Sciatic nerve (tissue), 2 donors: ENCODE measurements at places on chromosomes 12 and 14. TPM values are rescaled to one million over a fixed set of nuclear protein-coding genes. Genes with fewer than 3 reads are reported as not detected.

GRCh38 chr14:20667957-20668356 is 16.4 kb upstream of the RNASE4 start:
- DNase-seq = no peak

GRCh38 chr12:52692254-52692653 is 11.1 kb downstream of the KRT77 start:
- DNase-seq = no peak

GRCh38 chr14:39322807-39323206 is 89.1 kb downstream of the MIA2 start:
- DNase-seq = no peak

GRCh38 chr14:76328457-76329137 is 47.3 kb upstream of the ESRRB start:
- no peak for DNase-seq

- peak; percentile 88 for DNase-seq
Measured at GRCh38 chr14:51780006-51780692, 80.3 kb upstream of the GNG2 start.

The LRRC74A gene
- not detected for total RNA-seq

DNA sequence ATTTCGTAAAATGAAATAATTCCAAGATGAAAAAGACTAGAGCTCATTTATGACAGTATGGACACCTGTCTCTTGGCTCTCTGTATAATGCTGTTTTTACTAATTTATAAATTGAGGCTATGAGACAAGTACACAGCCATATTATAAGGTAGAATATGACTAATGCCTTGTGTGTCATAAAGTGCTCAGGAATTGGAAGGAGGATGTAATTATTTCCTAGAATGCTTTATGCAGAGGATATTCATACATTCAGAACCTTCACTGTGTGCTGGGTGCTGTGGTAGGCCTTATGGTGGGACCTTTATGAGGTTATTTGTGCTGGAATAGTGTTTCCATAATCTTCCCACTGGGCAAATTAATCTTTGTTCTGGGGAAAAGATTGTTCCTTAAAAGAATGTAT is 13.3 kb downstream of the PCNX1 start:
- no peak for DNase-seq

The RECQL gene
- total RNA-seq = 32.7 TPM

DNA sequence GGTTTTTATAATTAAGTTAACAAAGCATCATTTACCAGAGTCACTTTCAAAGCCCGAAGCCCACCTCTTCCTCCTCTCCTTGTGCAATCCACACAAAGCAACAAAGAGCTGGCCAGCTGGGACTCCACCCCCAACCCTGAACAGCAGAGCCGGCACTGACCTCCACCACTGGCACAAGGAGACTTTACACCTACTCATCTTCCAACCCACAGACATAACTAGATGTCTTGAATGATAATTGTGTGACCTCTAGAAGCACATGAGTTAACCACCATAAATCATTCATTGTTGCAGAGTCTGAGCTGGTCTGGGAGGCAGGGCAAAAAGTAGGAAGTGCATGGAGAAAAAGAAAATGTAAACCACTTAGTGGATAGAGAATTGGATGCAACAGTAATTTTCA is 72.2 kb downstream of the ST8SIA1 start:
- DNase-seq = no peak

GRCh38 chr12:110245369-110245772 is 35.7 kb upstream of the ATP2A2 start:
- no peak for DNase-seq

The MFAP5 gene
- total RNA-seq = 387 TPM

DNA sequence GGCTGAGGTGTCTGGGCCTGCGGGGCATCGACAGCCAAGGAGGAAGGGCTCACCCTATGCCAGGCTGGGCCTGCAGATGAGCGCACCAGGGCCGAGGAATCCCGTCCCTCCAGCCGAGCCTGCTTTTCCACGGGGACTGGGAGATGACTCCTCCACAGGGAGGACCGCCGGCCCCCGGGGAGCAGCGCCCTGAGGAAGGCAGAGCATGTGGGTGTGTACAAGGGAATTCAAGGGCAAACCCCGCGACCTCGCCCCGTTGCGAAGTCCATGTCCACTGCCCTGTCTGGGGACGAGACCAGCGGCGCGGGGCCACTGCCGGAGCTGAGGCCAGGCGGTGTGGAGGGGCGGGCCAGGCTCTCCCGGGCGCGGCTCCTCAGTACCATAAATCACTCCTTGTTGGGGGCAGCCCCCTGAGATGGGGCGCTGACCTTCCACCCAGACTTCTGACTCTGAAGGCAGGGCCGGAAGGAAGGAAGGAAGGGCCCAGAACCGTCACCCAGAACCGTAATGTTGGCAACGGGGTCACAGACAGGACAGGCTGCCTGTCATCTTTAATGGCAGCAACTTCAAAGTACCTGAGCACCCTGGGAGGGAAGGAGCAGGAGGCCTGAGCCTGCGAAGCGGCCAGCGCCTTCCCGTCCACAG is 52.5 kb downstream of the RNF34 start:
- no peak for DNase-seq

The RIMKLB gene
- 79.8 TPM for total RNA-seq

The SLC7A7 gene
- total RNA-seq = 9.7 TPM

DNA sequence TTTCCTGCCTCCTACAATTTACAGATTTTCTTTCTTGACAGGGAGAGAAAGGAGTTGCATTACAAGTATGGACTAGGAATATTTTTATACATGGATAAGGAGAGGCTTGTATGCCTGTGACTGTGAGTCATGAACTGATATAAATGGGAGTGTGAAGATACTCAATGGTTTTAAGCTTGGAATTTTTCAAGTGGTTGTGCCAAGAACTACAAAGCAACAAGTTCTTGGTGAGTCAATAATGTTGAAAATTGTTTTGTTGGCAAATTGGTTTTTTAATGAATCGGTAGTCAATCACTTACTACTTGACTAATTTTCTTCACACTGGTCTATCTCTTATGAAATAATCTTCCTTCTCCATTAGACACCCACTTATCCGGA is 58.9 kb upstream of the HMGA2 start:
- no peak for DNase-seq

DNA sequence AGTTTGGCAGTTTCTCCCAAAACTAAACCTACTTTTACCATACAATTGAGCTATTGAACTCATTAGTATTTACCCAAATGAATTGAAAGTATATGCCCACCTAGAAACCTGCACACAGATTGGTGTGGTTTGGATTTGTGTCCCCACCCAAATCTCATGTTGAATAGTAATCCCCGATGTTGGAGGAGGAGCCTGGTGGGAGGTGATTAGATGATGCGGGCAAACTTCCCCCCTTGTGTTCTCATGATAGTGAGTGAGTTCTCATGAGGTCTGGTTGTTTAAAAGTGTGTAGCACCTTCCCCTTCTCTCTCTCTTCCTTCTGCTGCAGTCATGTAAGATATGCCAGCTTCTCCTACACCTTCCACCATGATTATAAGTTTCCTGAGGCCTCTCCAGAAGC is 4.0 kb upstream of the KRT6C start:
- no peak for DNase-seq

DNA sequence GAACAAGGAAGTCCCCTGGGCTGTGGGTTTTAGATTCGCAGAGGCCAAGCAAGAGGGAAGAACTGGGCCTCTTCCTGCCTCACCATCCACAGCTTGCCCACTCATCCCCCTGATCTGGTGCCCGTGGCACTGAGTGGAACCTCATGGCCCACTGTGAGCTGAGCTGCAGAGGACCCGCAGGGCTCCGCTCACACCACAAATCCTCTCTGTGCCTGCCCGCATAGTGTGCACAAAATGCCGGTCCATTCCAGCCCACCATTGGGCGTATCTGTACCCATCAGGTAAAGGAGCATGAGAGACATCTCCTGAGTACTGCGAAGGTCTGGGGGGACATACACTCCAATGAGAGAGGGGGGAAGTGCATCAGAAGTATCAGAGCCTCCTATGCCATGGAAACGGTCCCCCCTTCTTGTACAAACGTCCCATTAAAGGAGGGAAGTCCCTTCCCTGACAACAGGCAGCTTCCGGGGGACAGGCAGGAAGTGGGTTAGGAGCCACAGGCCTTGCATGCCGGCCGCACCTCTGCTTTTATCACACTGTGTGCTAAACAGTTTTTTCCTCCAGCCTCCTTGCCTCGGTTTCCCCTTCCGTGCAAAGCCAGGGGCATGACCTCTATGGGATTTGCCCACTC is 309.4 kb upstream of the DIO3 start:
- no peak for DNase-seq

- DNase-seq = no peak
Measured at GRCh38 chr12:106181401-106182114, 42.8 kb upstream of the NUAK1 start.

GRCh38 chr12:70042675-70043074 is 200.6 kb upstream of the CNOT2 start:
- no peak for DNase-seq

The THAP2 gene
- 5.8 TPM for total RNA-seq

GRCh38 chr12:64598831-64599230 is 11.5 kb upstream of the RASSF3 start:
- DNase-seq = no peak

- DNase-seq = no peak
Measured at GRCh38 chr14:81093651-81094050, 127.1 kb downstream of the GTF2A1 start.

GRCh38 chr14:104087505-104087904 is 2.0 kb downstream of the ASPG start:
- DNase-seq = peak; percentile 45

The CCDC184 gene
- 6.1 TPM for total RNA-seq

- DNase-seq = no peak
Measured at GRCh38 chr14:36346052-36346451, 25.6 kb upstream of the MBIP start.

DNA sequence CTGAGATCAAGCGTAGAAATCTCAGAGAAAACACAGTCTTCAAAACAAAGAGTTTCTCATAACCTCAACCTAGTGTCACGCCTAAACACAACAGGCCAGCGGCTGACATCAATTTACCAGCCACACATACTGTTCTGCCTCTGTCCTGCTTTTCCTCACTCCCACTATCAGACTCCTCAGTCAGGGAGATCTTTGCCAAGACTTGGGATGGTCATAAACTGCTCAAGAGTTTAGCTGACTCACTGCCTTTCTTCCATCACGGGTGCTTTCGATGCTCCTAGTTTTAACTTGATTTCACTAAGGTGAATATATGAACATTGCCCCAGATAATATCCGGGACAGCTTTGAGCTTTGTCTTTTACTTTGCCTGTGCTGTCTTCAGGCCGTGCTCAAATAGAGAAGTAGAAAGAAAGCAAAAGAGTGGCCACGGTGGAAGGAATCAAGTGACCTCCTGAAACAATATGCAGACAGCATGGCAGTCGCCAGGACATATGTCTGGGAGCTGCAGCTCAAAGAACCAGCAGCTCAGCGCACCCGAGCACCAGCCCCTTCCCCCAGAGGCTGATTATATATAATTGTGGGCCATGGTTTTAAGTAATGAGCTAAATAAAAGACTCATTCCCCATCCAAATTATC is 12.1 kb downstream of the MDM1 start:
- DNase-seq = no peak

DNA sequence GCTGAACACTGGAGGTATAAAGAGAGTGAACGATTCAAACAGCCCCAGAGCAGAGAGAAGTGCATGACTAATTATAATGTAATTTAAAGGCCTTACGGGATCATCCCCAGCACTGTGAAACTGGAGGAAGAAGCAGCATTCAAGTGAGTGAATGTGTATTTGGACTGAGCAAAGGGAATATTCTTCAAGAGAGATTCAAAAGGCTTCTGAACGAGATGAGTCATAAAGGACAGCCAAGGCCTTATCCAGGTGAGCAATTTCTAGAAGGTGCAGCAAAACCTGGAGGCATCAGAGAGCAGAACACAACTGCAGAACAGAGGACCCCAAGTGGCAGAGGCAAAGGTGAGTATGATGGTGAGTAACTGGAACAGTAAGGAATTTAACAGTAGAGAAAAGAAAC is 127.2 kb downstream of the BCAT1 start:
- no peak for DNase-seq

- DNase-seq = no peak
Measured at GRCh38 chr12:793711-794110, 41.3 kb downstream of the WNK1 start.

DNA sequence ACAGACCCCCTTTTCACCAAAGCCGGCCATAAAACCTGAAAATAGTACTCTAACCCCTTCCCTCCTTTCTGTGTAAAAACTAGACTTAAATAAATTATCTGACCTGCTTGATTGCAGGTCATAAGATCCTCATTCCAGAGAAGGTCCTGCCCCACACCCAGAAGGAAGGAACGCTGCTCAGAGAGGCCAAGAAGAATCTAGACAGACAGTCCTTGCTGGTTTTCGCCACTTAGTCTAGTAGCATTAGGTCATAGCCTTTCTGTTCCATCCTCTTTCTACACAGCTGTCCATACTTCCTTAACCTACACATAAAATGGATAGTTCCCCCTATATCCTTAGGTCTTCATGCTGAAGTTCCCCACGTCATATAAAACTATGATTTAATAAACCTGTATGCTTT is 83.7 kb upstream of the IGF1 start:
- DNase-seq = no peak

- peak; percentile 84 for DNase-seq
Measured at GRCh38 chr12:106138633-106139421, at the start of gene NUAK1. Gene NUAK1 (minus strand): TSS chr12:106138954. CDS start chr12:106138653, 301 bp downstream.

- DNase-seq = no peak
Measured at GRCh38 chr12:124646385-124647230, 79.2 kb upstream of the NCOR2 start.

- DNase-seq = peak; percentile 28
Measured at GRCh38 chr14:104499784-104500760, 79.5 kb upstream of the C14orf180 start.

- no peak for DNase-seq
Measured at GRCh38 chr12:45191239-45191638, 24.7 kb upstream of the ANO6 start.

DNA sequence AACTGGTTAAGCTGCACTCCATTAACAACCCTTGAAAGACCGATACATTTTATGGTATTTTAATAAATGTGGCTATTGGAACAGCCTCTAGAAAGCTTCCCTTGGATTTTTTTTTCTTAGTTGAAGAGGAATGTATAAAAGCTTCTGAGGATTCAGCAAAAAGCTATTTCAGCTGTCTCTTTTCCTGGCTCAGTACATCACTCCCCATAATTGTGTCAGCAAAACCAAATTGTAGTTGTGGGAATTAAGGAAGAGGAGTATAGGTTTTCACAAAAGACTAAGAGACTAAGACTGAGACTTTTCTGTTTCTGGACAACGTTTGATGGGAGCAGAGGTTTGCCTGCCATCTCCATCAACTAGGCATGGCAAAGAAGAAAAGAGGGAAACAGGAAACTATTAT is 106.5 kb downstream of the C12orf50 start:
- no peak for DNase-seq

GRCh38 chr12:3493043-3493858 is 2.2 kb downstream of the PRMT8 start:
- no peak for DNase-seq

DNA sequence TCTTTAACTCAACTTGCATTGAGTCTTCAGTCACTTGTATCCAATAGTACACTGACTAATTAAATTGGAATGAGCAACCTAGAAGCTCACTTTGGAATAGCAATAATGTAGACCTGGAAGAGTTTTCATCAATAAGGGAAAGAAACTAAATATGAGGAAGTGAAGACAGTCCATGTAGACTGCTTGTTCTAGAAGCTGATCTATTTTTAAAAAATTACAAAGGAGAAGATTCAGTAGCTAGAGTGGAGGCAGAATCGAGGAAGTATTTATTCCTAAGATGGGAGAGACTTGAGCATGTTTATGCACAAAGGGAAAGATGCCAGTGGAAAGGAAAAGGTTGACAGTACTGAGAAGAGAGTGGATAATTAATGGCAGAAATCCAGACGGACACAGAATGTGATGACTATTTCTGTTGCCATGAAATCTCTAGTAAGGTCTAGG is 156.3 kb upstream of the PDE3A start:
- DNase-seq = no peak
